ENCODE measurements at places on chromosomes 6 and 20. TPM values are rescaled to one million over a fixed set of nuclear protein-coding genes. Genes with fewer than 3 reads are reported as not detected.

Gene KCNK16
- not detected for polyA plus RNA-seq

Gene TCF21
- 4.3 TPM for polyA plus RNA-seq

Gene UNC5CL
- 11.0 TPM for polyA plus RNA-seq

Gene OTOR
- polyA plus RNA-seq: not detected

Gene CDSN
- 0.03 TPM for polyA plus RNA-seq

Gene NSFL1C
- 24.4 TPM for polyA plus RNA-seq

Gene CLPSL2
- polyA plus RNA-seq: 1.3 TPM

Gene KHDC1L
- not detected for polyA plus RNA-seq

Gene ZCCHC3
- polyA plus RNA-seq: 7.8 TPM

Gene CABLES2
- polyA plus RNA-seq: 1.3 TPM

Gene MOXD1
- 1.3 TPM for polyA plus RNA-seq

Gene RALY
- polyA plus RNA-seq: 109 TPM

Gene NANP
- polyA plus RNA-seq: 3.3 TPM

Gene BCAS1
- polyA plus RNA-seq: 1.9 TPM

Gene GLP1R
- polyA plus RNA-seq: 0.04 TPM

Gene NMBR
- polyA plus RNA-seq: not detected

Gene ZSCAN12
- 1.3 TPM for polyA plus RNA-seq

Gene EHMT2
- 35.8 TPM for polyA plus RNA-seq

Gene MTFR2
- 0.38 TPM for polyA plus RNA-seq

Gene LSM2
- polyA plus RNA-seq: 29.7 TPM

Gene IPCEF1
- polyA plus RNA-seq: 0.67 TPM

Gene SLC22A23
- 4.9 TPM for polyA plus RNA-seq

Gene TRIM31
- polyA plus RNA-seq: 0.21 TPM

Gene SPATA25
- polyA plus RNA-seq: 1.0 TPM

Gene DDX43
- polyA plus RNA-seq: 0.86 TPM

Gene TIAM2
- 2.3 TPM for polyA plus RNA-seq

Gene TMEM170B
- polyA plus RNA-seq: 2.3 TPM

Gene IP6K3
- 2.3 TPM for polyA plus RNA-seq

Gene TINAG
- not detected for polyA plus RNA-seq

Gene RWDD2A
- 3.6 TPM for polyA plus RNA-seq

Gene GJA10
- not detected for polyA plus RNA-seq

Gene CPXM1
- 3.6 TPM for polyA plus RNA-seq

Gene HFE
- polyA plus RNA-seq: 2.6 TPM

Gene LPIN3
- 51.2 TPM for polyA plus RNA-seq

Gene BPI
- polyA plus RNA-seq: 0.02 TPM

Gene DCDC2
- 0.06 TPM for polyA plus RNA-seq

Gene C6orf163
- polyA plus RNA-seq: 3.1 TPM

Gene OPN5
- not detected for polyA plus RNA-seq

Gene SGK2
- polyA plus RNA-seq: 13.2 TPM

Gene PLG
- polyA plus RNA-seq: not detected

Gene PDYN
- polyA plus RNA-seq: not detected

Gene DSE
- 20.6 TPM for polyA plus RNA-seq

Gene DLK2
- 0.45 TPM for polyA plus RNA-seq

Gene HCRTR2
- 0.03 TPM for polyA plus RNA-seq

Gene BFSP1
- 1.0 TPM for polyA plus RNA-seq

Gene SPDEF
- 0.45 TPM for polyA plus RNA-seq

Gene WFDC8
- not detected for polyA plus RNA-seq

Gene ZSCAN9
- 5.4 TPM for polyA plus RNA-seq

Gene PEDS1
- 53.5 TPM for polyA plus RNA-seq
